ENCODE measurements at places on chromosomes 4 and X. TPM values are rescaled to one million over a fixed set of nuclear protein-coding genes. Genes with fewer than 3 reads are reported as not detected.

DNA sequence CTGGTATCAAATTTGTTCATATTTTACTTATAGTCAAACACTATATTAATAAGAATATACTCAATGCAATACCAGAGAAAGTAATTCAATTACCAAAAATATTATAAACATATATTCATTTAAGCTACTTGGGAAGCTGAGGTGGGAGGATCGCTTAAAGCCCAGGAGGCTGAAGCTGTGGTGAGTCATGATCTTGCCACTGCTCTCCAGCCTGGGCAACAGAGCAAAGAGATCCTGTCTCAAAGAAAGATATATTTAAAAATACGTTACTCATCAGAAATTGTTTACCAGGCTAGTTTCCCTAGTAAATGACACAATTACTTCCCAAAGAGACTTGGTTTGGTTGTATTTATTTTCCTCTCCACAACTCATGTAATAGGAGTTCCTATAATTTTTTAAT is 433.6 kb downstream of the GASK1B start:
- DNase-seq, result no peak

- no peak for DNase-seq
Observed at GRCh38 chr4:36402008-36402758, 120.8 kb downstream of the DTHD1 start.

GRCh38 chr4:180578175-180578574 is 1665.0 kb upstream of the TENM3 start:
- DNase-seq, result no peak

GRCh38 chr4:104919406-104919805 is 227.3 kb upstream of the TET2 start:
- DNase-seq, result no peak

- DNase-seq, result no peak
Observed at GRCh38 chrX:14491689-14492088, 37.6 kb upstream of the GLRA2 start.

- DNase-seq, result no peak
Observed at GRCh38 chr4:74353858-74354257, 11.1 kb upstream of the EREG start.

DNA sequence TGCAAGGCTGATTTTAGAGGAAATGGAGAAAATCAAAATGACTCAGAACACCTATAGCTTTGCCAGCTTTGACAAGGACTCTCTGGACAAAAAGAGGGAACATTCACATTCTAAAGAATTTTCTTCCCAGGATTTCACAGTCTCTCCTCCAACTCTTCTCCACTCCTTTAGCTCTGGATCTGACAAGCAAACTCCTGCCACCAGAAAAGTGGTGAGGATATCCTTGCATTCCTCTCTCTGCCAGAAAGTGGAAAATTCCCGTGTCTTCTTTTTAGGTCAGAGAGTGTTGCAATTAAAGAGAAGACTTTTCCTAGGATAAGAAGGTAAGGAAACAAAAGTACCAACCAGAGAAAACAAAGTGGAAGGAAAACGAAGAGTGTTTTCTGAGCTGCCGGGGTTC is 16.1 kb upstream of the PDGFRA start:
- DNase-seq, result no peak

DNA sequence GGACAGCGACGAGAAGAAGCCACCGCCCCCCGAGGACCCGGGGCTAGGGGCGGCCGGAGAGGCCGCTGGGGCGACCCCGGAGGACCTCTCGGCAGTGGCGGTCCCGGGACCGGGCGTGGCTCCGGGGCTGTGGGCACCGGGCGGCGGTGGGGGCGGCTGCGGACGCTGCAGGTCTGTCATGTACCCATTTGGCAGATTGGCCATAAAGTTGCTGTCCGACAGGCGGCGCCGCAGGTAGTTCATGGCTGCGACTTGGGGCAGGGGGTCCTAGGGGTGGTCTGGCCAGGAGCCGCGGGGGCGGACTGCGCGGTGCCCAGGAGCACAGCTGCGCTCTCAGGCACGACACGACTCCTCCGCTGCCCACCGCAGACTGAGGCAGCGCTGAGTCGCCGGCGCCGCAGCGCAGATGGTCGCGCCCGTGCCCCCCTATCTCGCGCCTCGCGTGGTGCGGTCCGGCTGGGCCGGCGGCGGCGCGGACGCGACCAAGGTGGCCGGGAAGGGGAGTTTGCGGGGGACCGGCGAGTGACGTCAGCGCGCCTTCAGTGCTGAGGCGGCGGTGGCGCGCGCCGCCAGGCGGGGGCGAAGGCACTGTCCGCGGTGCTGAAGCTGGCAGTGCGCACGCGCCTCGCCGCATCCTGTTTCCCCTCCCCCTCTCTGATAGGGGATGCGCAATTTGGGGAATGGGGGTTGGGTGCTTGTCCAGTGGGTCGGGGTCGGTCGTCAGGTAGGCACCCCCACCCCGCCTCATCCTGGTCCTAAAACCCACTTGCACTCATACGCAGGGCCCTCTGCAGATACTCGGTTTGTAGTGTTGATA is at the start of gene SYN1:
TSS of gene SYN1 (minus strand) at position 372 of the 817 bp plus-strand sequence. CDS start at position 243, 129 bp downstream.
- DNase-seq, result peak; percentile 76

- DNase-seq, result peak; percentile 81
Observed at GRCh38 chrX:119488749-119489148, 20.5 kb downstream of the SLC25A5 start.

- no peak for DNase-seq
Observed at GRCh38 chr4:1204828-1205585, 32.6 kb upstream of the SPON2 start.

Gene GAGE13
- polyA plus RNA-seq, result not detected

Gene NFXL1
- 7.1 TPM for polyA plus RNA-seq

Gene GLRA3
- not detected for polyA plus RNA-seq
